H1 (cell line): ENCODE measurements at places on chromosomes 12 and 14. TPM values are rescaled to one million over a fixed set of nuclear protein-coding genes. Genes with fewer than 3 reads are reported as not detected.

DNA sequence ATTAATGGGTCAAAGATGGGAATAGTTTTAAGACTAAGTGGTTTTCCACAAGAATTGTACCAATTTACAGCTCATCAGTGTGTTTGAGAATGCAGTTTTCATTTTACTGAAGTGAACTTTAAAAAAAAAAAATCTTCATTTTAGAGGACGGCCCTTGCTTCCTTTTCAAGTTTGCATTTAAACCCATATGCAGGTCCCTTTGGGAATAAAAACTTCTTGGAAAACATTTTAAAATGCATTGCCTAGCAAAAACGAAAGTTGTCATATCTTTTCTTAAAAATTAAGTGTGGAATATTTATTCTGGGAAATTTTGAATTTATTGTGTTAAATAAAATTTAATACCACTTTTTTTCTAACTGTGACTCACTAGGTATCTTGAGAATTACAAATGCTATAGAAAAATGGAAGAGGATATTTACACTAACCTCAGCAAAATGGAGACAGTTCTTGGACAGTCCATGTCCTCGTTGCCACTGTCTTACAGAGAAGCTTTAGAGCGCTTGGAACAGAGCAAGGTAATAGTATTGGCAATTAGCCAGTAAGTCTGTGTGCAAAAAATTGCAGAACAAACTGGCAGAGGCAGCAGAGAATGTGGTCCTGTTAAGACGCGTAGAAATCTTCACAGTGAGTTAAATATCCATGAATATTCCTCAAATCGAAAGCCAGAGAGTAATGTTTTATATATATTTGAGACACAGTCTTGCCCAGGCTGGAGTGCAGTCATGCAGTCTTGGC lies 209.7 kb downstream of the SYNE2 start:
- no peaks in the 10 kb centered on the region for H3K27me3 ChIP-seq
- no peak overlapping the region for H3K4me3 ChIP-seq
- no peak for DNase-seq
- no peaks in the 10 kb centered on the region for H3K4me1 ChIP-seq

DNA sequence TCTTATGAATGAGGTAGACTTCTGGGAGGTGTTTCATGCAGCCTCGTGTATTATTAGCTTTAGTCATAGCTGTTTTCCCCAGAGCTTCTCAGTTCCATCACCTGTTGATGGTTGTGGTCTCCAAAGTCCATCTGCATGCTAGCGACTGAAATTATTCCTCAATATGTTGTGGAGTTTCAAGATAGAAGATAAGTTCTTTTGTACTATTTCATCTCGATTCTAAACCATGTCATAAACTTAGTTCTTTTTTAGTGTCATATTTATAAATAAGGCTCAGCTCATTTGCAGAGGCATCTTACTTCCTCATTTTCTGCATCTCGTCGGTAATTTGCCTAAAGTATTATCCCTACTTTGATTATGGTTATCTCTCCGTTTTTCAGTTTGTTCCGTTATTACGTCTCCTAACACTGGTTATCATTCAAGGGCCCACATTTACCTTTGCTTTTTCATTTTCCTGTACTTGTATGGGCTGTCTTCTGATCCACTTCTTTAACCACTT lies 119.1 kb downstream of the ITPR2 start:
- H3K27ac ChIP-seq = no peak overlapping the region
- DNase-seq = no peak
- H3K4me3 ChIP-seq = no peak overlapping the region
- no peaks in the 10 kb centered on the region for H3K36me3 ChIP-seq
- H3K27me3 ChIP-seq = no peaks in the 10 kb centered on the region

GRCh38 chr14:52348776-52349175 lies 34.7 kb downstream of the PTGER2 start:
- no peak overlapping the region for H3K4me3 ChIP-seq
- no peaks in the 10 kb centered on the region for H3K36me3 ChIP-seq
- H3K27ac ChIP-seq = no peak overlapping the region
- DNase-seq = no peak
- H3K27me3 ChIP-seq = no peaks in the 10 kb centered on the region

GRCh38 chr12:48940181-48940580 lies 14.9 kb upstream of the FKBP11 start:
- H3K36me3 ChIP-seq = peaks cover 30% of the 10 kb centered on the region
- no peak for DNase-seq
- H3K27me3 ChIP-seq = no peaks in the 10 kb centered on the region
- no peak overlapping the region for H3K4me3 ChIP-seq

- H3K36me3 ChIP-seq = no peaks in the 10 kb centered on the region
- no peaks in the 10 kb centered on the region for H3K27me3 ChIP-seq
- no peak overlapping the region for H3K4me3 ChIP-seq
- no peak overlapping the region for H3K27ac ChIP-seq
Observed at GRCh38 chr14:74947353-74948227, 7.8 kb downstream of the PGF start.

- H3K36me3 ChIP-seq = no peaks in the 10 kb centered on the region
- peak overlapping the region; percentile 86 for H3K27ac ChIP-seq
- peak overlapping the region; percentile 95 for H3K4me3 ChIP-seq
- no peak for DNase-seq
- H3K27me3 ChIP-seq = no peaks in the 10 kb centered on the region
- peaks cover 3% of the 10 kb centered on the region for H3K4me1 ChIP-seq
Observed at GRCh38 chr14:39169541-39169900, 612 bp downstream of the TRAPPC6B start.

The SLCO1C1 gene
- total RNA-seq = 0.55 and 0.74 TPM in 2 replicates
